ENCODE measurements at places on chromosomes 3 and 15.

- peak; percentile 77 for DNase-seq
These were observed 37.2 kb upstream of the DENND4A start for GRCh38 chr15:65829130-65829764.

DNA sequence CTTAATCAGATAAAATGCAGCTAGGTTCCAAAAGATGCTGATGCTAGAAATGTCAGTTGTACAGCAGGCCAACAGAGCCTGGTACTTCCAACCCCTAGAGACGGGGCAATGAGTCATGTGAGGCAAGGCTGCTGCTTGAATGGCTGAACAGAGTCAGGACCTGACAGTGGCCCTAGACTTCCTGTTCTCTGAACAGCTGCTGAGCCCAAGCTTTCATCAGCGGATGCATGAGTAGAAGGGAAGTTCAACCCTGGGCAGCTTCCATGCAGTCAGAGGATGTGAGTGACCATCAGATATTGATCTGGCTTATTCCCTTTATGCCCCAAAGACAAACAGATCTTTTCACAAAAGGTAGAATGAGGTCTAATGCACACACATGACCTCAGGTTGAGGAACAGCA, 282.9 kb upstream of the COL8A1 start:
- DNase-seq = no peak

- no peak for DNase-seq
These were observed 41.9 kb upstream of the DYNC1LI1 start for GRCh38 chr3:32612547-32612946.

GRCh38 chr15:48391950-48392349, 60.7 kb downstream of the DUT start:
- DNase-seq = no peak

GRCh38 chr3:10561162-10561945, 56.0 kb upstream of the ATP2B2 start:
- DNase-seq = no peak

DNA sequence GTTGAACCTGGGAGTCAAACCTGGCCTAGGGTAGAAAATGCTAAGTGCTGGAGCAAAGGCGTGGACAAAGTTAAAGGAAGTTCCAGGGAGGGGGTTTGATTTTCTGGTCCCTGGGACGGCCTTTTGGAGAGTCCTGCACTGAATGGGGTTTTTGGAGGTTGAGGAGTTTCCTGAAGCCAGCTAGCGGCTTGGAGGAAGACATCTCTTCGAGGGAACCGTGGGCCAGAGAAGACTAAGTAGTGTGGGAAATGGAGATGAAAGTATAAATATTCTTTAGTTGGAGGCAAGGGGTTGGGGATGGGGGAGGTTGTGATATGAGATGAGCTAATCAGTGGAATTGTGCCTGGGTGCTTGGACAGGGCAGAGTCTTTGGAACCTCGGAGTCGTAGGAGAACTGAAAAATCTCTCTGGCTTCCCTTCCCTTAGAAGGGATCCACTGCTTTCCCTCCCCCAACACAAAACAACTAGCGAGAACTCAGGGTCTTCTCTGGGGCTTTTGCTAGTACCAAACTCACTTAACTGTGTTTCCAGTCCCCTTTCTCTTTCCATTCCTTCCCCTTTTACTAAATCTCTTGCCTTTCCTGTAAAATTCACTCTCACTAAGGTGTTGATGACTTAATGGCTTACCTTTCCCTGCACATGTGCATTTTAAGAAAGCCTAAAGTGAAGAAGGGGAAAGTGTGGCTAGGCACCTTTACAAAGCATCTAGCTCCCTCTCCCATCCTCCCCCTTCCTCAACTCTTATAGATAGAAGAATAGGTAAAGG, 1.0 kb downstream of the LPP start:
- no peak for DNase-seq

- DNase-seq = no peak
These were observed 389 bp upstream of the CCNB2 start for GRCh38 chr15:59104602-59104911.

DNA sequence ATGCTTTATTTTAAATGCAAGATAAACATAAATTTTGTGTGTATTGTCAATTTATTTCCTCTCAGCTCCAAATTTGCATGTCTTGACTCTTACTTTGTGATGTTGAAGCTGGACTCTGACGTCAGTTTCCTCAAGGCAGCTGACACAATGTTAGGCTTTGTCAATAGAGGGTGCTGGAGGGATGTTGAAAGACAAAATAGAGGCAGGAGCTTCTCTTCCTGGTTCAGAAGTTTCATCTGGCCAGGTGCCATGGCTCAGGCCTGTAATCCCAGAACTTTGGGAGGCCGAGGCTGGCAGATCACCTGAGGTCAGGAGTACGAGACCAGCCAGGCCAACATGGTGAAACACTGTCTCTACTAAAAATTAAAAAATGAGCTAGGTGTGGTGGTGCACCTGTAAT, 408.6 kb downstream of the GBE1 start:
- DNase-seq = no peak

DNA sequence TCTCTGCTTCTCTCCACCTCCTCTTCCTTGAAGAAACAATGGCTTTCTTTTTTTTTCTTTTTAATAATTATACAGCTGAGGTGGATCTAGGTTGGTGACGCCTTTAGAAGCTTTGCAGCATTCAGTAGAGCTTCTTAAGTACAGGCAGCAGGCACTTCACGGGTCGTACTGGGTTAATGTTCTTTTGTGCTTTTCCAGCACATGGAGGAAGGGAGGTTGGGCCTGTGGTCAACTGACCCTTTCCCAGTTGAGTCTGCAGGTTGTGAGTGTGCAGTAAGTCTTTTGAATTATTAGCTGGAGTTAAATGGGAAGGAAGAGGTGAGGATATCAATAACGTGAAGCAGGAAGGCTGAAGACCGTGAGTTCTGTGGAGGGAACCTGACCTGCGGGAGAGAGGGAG, 7.0 kb downstream of the TRAK1 start:
- DNase-seq = no peak

- no peak for DNase-seq
These were observed 134.4 kb downstream of the PLOD2 start for GRCh38 chr3:146026547-146026946.

- DNase-seq = no peak
These were observed 317.8 kb downstream of the LPP start for GRCh38 chr3:188471723-188472122.

- DNase-seq = no peak
These were observed 67.7 kb upstream of the NR2F2 start for GRCh38 chr15:96262549-96263489.

DNA sequence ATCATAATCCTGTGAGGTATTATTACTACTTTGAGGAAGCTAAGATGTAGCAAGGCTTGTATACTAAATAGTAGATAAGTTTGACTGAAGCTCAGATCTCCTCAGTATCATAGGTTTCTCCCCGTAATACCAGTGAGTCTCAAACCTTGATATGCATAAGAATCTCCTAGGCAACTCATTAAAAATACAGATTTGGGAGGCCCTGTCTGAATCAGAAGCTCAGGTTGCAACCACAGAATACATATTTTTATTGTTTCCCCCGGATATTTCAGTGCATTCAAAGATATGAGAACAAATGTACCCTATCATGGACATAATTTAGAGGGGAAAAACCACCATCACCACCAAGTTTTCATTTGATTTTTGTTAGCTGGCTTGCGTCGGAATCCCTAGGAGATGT, 242.1 kb upstream of the C2CD4B start:
- no peak for DNase-seq

- DNase-seq = no peak
These were observed 392.0 kb upstream of the RORA start for GRCh38 chr15:61621146-61621545.

DNA sequence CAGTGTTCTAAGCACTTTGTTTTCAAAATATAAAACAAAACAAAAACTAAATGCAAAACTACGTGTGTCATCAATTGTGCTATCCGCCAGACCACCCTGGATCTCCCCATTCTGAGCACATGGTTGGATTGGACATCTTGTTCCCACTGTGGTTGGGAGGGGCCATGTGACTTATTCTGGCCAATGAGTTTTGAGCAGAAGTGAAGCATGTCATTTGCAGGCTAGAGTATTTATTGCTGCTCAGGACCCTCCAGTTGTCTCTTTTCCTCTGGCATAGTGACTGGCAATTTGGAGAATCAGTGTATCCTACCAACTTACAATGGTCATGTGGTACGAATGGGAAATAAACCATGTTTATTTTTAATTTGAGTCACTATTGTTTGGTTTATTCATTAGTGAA, 70.2 kb upstream of the ST8SIA2 start:
- DNase-seq = no peak

GRCh38 chr15:57619746-57620145, 28.0 kb downstream of the MYZAP start:
- DNase-seq = no peak

Measured in CD4-positive, alpha-beta T cell treated with Interleukin-21 for 1 hour (primary cell).